Mesenteric fat pad (tissue), 1 donor: ENCODE measurements at places on chromosomes 4 and X. TPM values are rescaled to one million over a fixed set of nuclear protein-coding genes. Genes with fewer than 3 reads are reported as not detected.

- no peak for DNase-seq
Observed at GRCh38 chrX:121823406-121823805, 776.0 kb downstream of the GLUD2 start.

DNA sequence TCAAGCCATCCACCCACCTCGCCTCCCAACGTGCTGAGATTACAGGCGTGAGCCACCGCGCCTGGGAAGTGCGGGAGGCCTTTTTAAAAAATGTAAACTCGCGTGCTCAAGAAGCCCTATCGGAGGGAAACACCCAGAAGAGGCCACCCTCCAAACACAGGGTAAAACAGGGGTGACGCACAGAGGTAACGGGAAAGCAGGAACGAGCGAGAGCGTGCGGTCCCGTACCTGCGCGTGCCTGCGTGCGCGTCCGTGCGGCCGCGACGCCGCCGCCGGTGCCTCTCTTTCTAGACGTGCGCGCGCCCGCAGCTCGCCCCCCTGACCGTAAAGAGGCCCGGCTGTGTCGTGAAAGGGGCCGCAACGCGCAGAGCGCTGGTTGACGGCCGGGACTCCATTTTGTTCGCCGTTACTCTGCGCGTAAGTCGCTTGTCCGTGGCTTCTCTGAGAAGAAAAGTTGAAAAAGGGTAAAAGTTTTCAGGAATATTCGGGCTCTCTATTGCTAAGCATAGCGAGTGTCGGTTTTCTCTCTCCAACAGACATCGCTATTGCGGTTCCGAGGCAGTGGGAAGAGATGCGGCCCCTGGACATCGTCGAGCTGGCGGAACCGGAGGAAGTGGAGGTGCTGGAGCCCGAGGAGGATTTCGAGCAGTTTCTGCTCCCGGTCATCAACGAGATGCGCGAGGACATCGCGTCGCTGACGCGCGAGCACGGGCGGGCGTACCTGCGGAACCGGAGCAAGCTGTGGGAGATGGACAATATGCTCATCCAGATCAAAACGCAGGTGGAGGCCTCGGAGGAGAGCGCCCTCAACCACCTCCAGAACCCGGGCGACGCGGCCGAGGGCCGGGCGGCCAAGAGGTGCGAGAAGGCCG is at the start of gene MRFAP1:
MRFAP1 (plus strand) TSS at position 394 of the 872 bp plus-strand sequence; CDS start at position 572, 178 bp downstream.
- peak; percentile 96 for DNase-seq

The TMEM154 gene
- 7.2 TPM for total RNA-seq

The HTN3 gene
- not detected for total RNA-seq

The C4orf51 gene
- total RNA-seq: not detected
